ENCODE measurements at places on chromosomes 2 and 18. TPM values are rescaled to one million over a fixed set of nuclear protein-coding genes. Genes with fewer than 3 reads are reported as not detected.

DNA sequence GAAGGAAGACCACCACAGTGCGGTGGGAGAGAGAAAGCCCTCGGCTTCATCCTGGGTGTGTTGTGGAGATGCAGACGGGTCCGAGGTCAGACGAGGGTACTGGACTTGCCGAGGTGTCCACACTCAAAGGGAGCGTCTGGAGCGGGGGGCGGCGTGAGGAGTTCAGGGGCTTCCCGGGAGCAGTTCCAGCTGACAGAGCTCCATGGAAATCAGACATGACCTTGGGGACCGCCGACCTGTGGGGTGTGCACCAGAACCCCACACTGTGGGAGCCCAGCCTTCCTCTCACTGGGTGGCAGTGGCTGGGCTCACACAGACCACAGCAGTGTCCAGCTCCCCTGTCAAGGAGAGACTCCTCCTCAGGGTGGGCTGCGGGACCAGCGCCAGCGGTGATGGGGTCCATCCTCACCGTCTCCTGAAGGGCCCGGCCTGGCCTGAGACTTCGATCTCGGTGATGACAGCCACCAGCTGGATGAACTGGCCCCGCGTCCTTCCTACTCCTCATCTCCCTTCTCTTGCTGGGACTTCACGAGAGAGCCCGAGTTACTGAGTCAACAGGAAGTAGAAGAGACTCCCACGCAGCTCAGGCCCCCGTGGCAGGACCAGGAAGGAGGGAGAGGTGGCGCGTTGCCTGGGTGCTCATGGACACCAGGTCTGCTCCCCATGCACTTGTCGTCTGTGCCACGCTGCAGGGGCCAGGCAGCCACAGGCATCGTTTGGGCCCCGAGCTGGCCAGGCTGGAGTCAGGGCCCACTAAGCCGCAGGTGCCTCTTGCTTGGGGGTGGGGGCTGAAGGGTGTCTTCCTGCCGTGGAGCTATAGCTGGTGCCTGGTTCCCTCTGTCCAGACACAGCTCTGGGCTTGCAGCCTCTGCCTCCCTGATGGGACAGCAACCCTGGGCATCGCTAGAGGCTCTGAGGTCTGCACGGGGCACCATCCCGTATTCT lies 101.9 kb upstream of the CTDP1 start:
- DNase-seq, result peak; percentile 66

DNA sequence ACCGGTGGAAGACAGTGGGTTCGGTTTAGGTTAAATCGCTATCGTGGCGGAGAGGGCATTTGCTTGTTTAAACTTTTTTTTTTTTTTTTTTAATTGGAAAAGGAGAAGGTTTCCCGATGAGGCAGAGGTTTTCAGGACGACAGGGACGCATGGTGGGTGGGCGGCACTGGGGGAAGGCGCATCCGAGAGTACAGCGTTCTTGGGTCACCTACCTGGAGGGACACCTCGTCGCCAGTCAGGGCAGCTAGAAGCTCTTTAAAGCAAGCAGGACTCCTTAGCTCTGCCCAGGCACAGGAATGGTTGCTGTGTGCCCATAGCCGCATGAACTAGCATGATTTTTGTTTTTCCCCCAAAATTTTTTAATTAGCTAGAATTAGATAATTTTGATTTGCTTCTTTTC lies 437 bp downstream of the LDLRAD4 start:
- DNase-seq, result no peak

- DNase-seq, result no peak
Measured at GRCh38 chr2:85257970-85258605, 69.7 kb downstream of the TGOLN2 start.

GRCh38 chr2:25375989-25376545 lies 34.3 kb upstream of the DNMT3A start:
- peak; percentile 56 for DNase-seq

DNA sequence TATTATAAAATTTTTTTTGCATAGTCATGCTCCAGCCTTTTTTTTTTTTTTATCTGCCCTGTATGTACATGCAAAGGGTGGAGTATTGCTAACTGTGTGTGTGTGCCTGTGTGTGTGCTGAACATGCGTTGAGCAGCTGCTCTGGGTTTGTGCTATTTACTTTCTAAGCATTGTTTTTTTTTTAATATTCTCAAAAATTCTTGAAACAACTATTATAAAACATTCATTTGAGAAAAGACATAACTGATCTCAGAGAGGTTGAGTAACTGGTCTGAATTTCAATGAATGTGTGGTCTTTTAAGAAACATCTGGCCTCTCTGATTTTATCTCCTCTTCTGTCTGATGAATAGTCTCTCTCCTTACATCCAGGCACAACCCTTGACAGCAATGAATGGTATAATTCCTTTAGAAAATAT lies 366.0 kb upstream of the SLC14A2 start:
- no peak for DNase-seq

- DNase-seq, result no peak
Measured at GRCh38 chr2:102940684-102941083, 178.9 kb downstream of the TMEM182 start.

DNA sequence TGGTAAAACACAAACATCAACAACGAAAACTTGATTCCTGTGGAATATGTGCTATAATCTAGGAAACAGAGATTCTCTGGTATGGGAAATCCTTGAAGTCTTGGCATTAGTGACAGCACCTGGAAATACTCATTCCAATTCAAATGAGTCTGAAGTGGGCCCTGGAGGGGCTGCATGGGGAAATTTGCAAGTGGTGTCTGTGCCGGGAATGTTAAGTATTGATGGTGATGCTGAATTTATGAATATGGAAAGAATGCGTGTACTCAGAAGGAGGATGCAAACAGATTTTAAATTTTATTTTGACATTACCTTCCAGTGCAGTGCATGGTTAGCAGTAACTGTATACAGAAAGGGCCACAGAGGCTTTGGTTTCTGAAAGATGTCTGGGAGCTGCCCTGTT lies 37.2 kb downstream of the PTPRM start:
- no peak for DNase-seq

DNA sequence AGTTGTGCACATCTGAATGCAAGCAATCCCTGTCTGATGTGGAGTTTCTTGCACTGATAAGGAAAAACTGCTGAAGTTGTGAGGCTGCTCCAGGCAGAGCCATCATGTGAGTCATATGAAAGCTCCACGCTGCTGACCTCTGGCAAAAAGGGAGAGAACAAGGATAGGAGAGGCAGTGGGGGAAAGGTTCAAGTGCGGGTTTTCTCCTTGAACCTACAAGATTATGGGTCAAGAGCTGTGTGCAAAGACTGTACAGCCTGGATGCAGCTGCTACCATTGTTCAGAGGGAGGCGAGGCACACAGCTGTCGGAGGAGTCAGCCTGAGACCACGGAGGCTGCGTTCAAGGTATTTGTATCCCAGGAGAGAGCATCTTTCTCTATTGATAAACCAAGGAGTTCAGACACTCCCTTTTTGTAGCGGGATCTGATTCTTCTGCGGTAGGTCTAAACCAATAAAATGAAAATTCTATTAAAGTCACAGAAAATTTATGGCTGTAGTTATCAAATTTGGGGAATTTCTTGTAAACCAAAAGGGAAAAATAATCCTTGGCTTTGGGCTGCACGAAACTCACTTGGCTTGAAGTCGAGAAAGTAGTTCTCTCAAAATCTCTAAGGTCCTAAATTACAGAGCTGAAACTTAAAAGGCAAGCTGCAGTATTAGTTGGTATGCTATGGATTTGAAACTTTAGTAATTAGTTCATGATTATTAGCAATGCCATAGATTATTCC lies at the start of gene CDK15:
CDK15 (plus strand) TSS at position 96 of the 729 bp plus-strand sequence; CDS start at position 224, 128 bp downstream.
- peak; percentile 69 for DNase-seq

DNA sequence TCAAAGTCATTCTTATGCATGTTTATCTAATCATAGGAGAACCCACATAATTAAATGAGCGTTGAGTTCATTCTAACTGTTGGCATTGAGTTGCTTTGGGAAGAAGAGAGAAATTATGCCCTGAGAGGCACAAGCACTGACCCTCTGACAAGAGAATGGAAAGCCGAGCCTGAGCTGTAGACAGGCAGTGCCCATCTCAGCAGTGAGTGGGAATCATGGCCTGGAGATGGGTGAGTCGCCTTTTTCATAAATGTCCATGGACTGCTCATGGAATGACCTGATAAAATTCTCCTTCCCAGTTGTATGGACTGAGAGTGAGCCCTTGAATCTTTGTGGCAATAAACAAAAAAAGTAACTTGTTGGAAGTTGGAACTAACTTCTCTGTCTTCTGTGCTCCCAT lies 21.4 kb upstream of the MYO3B start:
- DNase-seq, result no peak

- no peak for DNase-seq
Measured at GRCh38 chr18:35511428-35511827, 13.7 kb upstream of the INO80C start.

DNA sequence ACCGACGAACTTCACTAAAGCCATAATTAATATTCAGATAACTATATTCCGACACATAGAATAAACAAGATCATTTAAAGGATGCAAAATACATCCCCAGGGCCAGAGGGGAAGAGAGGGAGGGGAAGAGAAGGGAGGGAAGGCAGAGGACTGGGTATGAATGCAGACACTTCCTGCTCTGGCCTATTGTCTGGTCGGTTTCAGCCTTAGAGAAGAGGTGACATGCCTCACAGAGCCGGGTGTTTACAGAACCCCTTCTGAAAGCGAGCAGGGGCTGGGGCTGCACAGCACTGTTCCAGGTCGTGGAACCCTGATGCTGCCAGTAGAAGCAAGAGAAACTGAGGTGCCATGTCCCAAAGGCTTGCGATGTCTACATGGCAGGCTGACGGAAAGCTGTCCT lies 31.0 kb downstream of the CELF4 start:
- DNase-seq, result no peak

DNA sequence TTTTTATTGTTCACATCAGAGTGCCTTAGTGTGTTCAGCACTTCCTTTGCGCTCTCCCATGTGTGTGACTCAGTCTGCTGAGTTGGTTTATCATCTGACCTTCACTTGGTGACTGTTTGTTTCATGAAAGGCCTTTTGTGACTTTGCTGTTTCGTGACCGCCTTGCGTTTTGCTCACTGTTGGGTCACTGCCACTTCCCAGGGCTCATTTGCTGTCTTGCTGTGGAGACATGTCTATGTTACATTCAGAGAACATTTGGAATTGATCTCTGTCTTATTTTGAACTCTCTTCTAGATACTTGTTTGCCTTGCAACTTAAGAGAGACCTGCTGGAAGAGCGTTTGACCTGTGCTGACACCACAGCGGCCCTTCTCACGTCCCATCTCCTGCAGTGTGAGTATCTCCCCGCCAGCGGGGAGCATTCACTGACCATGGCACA lies 54.7 kb downstream of the FARP2 start:
- DNase-seq, result no peak

GPR35 gene
- 33.0 TPM for polyA plus RNA-seq

UBR3 gene
- polyA plus RNA-seq, result 4.8 TPM

PPP1R1C gene
- polyA plus RNA-seq, result 0.83 TPM

CCDC150 gene
- polyA plus RNA-seq, result 2.0 TPM

SERPINB11 gene
- polyA plus RNA-seq, result not detected

CERKL gene
- polyA plus RNA-seq, result not detected

ABCB11 gene
- polyA plus RNA-seq, result 0.46 TPM

TMEM87B gene
- polyA plus RNA-seq, result 12.0 TPM

POTEJ gene
- not detected for polyA plus RNA-seq

MYCN gene
- polyA plus RNA-seq, result 0.51 TPM

All from sigmoid colon (tissue), 7 donors.